ENCODE measurements at places on chromosomes 13 and 19. TPM values are rescaled to one million over a fixed set of nuclear protein-coding genes. Genes with fewer than 3 reads are reported as not detected.

NAPSA gene
- polyA plus RNA-seq = 0.40 TPM

CLIP3 gene
- 91.3 TPM for polyA plus RNA-seq

CRX gene
- polyA plus RNA-seq = not detected

KLK2 gene
- polyA plus RNA-seq = not detected

MYH14 gene
- polyA plus RNA-seq = 0.48 TPM

UBXN6 gene
- polyA plus RNA-seq = 19.3 TPM

SRRM5 gene
- polyA plus RNA-seq = 0.25 TPM

ERF gene
- polyA plus RNA-seq = 31.7 TPM

NLRP7 gene
- polyA plus RNA-seq = 0.10 TPM

TEX26 gene
- polyA plus RNA-seq = 0.45 TPM

NCR1 gene
- not detected for polyA plus RNA-seq

RASAL3 gene
- 1.5 TPM for polyA plus RNA-seq

DNA sequence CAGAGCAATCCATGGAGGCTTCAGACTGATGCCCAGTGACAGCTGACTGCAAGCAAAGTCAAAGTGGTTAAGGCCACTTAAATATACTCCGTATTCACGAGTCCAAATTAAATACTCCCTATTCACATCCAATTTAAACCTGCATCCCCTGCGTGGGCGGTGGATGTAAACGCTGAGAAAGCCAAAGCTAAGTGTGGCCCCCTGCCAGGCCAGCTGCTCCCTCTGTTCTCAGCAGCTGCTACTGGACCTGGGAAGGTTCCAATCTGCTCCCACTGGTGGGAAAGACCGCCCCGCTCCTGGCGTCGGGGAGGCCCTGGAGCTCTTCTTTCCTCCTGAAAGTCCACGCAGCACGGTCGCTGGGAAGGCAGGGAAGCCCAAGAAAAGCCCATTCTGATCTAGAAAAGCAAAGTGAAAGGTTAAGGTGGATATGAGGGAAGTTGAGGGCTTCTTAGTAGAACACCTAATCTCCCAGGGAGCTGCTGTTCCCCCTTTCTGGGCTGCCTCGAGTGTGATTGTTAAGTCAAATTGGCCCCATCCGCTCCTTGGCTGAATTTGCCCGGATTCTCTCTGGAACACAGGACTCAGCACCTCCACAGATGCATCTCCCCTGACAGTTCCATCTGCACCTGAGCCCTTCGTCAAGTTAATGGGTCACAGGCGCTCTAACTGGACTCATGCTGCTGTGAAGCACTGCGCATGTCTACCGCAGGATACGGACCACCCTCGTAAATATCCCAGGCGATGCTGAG lies 205.5 kb downstream of the USP12 start:
- peaks cover 13% of the 10 kb centered on the region for H3K4me1 ChIP-seq
- no peak overlapping the region for H3K4me3 ChIP-seq
- no peaks in the 10 kb centered on the region for H3K27me3 ChIP-seq
- no peak overlapping the region for H3K27ac ChIP-seq
- DNase-seq = peak; percentile 90

DNA sequence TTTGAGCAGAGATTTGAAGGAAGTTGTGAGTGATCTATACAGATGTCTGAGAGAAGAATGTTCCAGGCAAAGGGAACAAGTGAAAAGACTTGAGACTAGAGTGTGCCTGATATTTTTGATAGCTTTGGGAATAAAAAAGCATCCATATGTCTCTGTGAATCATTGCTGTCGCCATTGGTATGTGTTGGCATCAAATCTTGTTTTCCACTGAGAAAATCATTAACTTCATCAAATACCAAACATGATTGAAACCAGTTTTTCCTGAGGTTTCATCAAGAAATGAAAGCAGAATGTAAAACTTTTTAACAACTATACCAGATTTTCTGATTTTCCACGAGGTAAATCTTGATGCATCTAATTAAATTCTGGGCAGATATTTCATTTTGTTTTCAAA lies 862.6 kb downstream of the DIAPH3 start:
- no peak for DNase-seq
- H3K36me3 ChIP-seq = no peaks in the 10 kb centered on the region
- H3K4me3 ChIP-seq = no peak overlapping the region
- H3K4me1 ChIP-seq = no peaks in the 10 kb centered on the region

DNA sequence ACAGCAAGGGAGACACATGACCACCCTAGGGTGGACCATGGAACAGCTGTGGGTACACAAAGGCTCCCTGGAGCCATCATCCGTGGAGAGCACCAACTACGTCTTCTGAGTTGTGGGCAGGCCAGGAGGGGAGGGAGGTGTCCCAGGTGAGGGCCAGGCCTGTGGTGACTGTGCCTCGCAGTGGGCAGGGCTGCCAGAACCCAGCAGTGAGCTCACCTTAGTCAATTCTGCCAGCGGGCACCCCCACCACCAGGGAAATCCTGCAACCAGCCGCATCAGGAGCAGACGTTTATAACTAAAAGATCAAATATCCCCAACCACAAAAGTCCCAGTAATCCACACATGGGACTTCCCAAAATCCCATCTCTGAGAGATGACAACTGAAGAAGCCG lies 19.6 kb downstream of the ELL start:
- no peaks in the 10 kb centered on the region for H3K36me3 ChIP-seq
- peaks cover 43% of the 10 kb centered on the region for H3K4me1 ChIP-seq
- no peak overlapping the region for H3K27ac ChIP-seq

GRCh38 chr19:49581007-49581508 lies at the start of gene PRRG2:
Gene PRRG2, plus strand, starts transcription at chr19:49581316. Its CDS starts 1,904 bp downstream, at chr19:49583220.
- no peak for DNase-seq
- H3K4me3 ChIP-seq = peak within 1 kb of the TSS; percentile 58
- peaks cover 2% of the 10 kb centered on the region for H3K4me1 ChIP-seq

- H3K27ac ChIP-seq = no peak overlapping the region
- no peaks in the 10 kb centered on the region for H3K27me3 ChIP-seq
- no peak for DNase-seq
- H3K36me3 ChIP-seq = no peaks in the 10 kb centered on the region
Observed at GRCh38 chr13:99656844-99657381, 155.6 kb downstream of the TM9SF2 start.

- peaks cover 4% of the 10 kb centered on the region for H3K4me1 ChIP-seq
- H3K27ac ChIP-seq = no peak overlapping the region
- H3K4me3 ChIP-seq = no peak overlapping the region
- H3K27me3 ChIP-seq = no peaks in the 10 kb centered on the region
- DNase-seq = no peak
Observed at GRCh38 chr19:1955171-1956121, 14.5 kb downstream of the CSNK1G2 start.

DNA sequence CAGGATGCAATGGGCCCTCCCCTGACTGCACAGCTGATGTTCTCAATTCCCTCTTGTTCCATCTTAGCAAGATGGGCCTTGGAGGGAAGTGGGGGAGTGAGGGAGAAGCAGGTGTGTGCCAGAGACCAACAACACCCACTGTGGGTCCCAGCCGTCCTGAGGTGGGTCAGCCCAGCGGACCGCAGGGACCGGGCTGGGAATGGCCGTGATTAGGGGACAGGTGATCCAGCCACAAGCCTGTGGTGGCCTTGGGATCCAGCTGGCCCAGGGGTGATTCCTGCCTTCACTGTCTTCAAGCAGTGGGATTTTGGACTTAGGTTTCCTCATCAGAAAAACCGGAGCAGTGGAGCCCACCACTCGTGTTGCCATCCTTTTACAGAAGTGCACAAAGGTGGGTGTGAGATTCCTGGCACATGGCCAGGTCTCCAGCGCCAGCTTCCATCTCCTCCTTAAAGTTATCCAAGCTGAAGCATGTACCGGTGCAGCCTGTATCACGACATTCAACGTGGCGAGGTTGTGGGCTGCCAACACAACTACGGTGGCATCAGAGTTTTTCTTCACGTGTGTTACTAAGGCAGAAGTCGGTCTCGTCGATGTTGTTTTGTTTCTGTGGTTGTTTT lies 9.0 kb upstream of the ATP11A start:
- H3K4me3 ChIP-seq = no peak overlapping the region

DNA sequence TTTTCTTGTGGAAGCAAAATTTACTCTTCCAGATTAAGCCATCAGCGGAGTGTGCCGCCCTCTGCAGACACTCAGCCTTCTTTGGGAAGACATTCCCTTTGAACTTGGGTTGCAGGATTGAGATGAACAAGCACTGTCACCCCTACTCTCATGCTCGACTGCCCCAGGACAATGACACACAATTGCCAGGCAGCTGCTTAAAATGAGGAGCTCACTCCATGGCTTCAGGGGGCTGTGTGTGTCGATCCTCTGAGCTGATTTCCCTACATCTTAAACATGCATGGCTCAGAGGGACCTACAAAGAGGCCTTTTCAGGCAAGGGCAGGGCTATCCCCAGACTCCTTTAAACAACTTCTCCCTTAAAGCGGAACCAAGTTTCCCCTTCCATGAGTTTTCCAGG lies 107.5 kb upstream of the MBNL2 start:
- DNase-seq = no peak
- H3K27me3 ChIP-seq = no peaks in the 10 kb centered on the region
- H3K4me3 ChIP-seq = no peak overlapping the region

GRCh38 chr19:6423499-6424194 lies 964 bp downstream of the KHSRP start:
- H3K27me3 ChIP-seq = no peaks in the 10 kb centered on the region
- peak overlapping the region; percentile 24 for H3K27ac ChIP-seq
- H3K36me3 ChIP-seq = no peaks in the 10 kb centered on the region
- peaks cover 4% of the 10 kb centered on the region for H3K4me1 ChIP-seq
- DNase-seq = peak; percentile 26
- H3K4me3 ChIP-seq = peak overlapping the region; percentile 81

GRCh38 chr13:113744197-113745000 lies 14.6 kb upstream of the TMEM255B start:
- DNase-seq = no peak
- H3K4me3 ChIP-seq = no peak overlapping the region
- H3K27me3 ChIP-seq = no peaks in the 10 kb centered on the region
- no peaks in the 10 kb centered on the region for H3K36me3 ChIP-seq

GRCh38 chr19:19021115-19021514 lies 12.2 kb downstream of the SUGP2 start:
- DNase-seq = no peak
- no peaks in the 10 kb centered on the region for H3K27me3 ChIP-seq
- H3K4me1 ChIP-seq = no peaks in the 10 kb centered on the region
- no peak overlapping the region for H3K27ac ChIP-seq
- no peaks in the 10 kb centered on the region for H3K36me3 ChIP-seq

GRCh38 chr13:29507356-29507755 lies 88.1 kb downstream of the SLC7A1 start:
- H3K4me1 ChIP-seq = peaks cover 6% of the 10 kb centered on the region
- no peaks in the 10 kb centered on the region for H3K27me3 ChIP-seq
- no peak for DNase-seq
- H3K4me3 ChIP-seq = no peak overlapping the region

GRCh38 chr19:3366753-3367627 lies 607 bp downstream of the NFIC start:
- no peaks in the 10 kb centered on the region for H3K36me3 ChIP-seq
- peak; percentile 78 for DNase-seq
- H3K4me3 ChIP-seq = peak overlapping the region; percentile 88
- H3K27me3 ChIP-seq = no peaks in the 10 kb centered on the region
- H3K27ac ChIP-seq = peak overlapping the region; percentile 97

GRCh38 chr13:26041444-26041843 lies 10.4 kb downstream of the SHISA2 start:
- H3K36me3 ChIP-seq = no peaks in the 10 kb centered on the region
- no peaks in the 10 kb centered on the region for H3K4me1 ChIP-seq
- no peak overlapping the region for H3K4me3 ChIP-seq
- no peak overlapping the region for H3K27ac ChIP-seq
- DNase-seq = no peak

GRCh38 chr19:49848938-49849337 lies 2.0 kb upstream of the PTOV1 start:
- H3K27me3 ChIP-seq = no peaks in the 10 kb centered on the region
- no peaks in the 10 kb centered on the region for H3K36me3 ChIP-seq
- DNase-seq = no peak
- H3K27ac ChIP-seq = no peak overlapping the region
- H3K4me1 ChIP-seq = peaks cover 5% of the 10 kb centered on the region

DNA sequence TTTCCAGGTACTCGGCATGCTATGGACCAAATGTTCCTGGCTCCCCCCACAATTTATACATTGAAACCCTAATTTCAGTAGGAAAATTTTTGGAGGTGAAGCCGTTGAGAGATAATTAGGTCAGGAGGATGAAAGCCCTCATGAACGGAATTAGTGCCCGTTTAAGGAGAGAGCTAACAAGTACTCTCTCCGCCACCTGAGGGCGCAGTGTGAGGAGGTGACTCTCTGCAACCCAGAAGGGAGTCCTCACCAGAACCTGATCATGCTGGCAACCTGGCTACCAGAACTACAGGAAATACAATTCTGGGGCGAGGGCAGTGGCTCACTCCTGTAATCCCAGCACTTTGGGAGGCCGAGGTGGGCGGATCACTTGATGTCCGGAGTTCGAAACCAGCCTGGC lies 397.8 kb downstream of the SLITRK5 start:
- H3K36me3 ChIP-seq = no peaks in the 10 kb centered on the region
- no peaks in the 10 kb centered on the region for H3K27me3 ChIP-seq
- H3K4me1 ChIP-seq = no peaks in the 10 kb centered on the region
- no peak for DNase-seq

DNA sequence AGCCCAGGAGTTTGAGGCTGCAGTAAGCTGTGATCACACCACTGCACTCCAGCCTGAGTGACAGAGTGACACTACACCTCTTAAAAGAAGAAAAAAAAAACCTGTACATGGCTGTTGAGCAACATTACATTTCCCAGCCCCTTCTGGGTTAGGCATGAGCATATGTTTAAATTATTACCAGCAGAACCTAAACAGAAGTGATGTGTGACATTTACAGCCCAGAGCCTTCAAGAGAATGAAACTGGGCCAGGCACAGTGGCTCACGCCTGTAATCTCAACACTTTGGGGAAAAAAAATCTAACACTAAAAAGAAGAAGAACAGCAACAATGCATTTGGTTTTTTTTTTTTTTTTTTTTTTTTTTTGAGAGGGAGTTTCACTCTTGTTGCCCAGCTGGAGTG lies 38.3 kb downstream of the MRPS31 start:
- no peaks in the 10 kb centered on the region for H3K4me1 ChIP-seq
- no peaks in the 10 kb centered on the region for H3K27me3 ChIP-seq
- no peaks in the 10 kb centered on the region for H3K36me3 ChIP-seq

DNA sequence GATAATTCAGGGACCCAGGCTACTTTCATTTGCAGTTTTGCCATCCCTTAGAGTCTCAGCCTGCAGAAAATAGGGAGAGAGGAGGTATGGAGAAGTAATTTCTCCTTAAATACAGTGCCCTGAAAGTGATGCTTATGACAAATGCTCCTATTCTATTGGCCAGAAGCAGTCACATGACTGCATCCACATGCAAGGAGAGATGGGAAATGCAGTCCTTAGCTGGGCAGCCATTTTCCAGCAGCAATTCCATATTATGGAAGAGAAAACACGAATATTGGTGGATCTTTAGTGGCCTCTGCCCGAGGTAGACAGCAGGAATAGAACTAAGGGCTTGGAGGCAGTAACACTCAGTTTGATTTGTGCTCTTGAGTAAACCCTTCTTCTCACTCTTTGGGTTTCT lies 39.4 kb downstream of the VAV1 start:
- DNase-seq = no peak
- no peaks in the 10 kb centered on the region for H3K4me1 ChIP-seq
- no peaks in the 10 kb centered on the region for H3K27me3 ChIP-seq
- no peak overlapping the region for H3K27ac ChIP-seq
- H3K36me3 ChIP-seq = no peaks in the 10 kb centered on the region
- no peak overlapping the region for H3K4me3 ChIP-seq

- no peaks in the 10 kb centered on the region for H3K27me3 ChIP-seq
- no peak overlapping the region for H3K4me3 ChIP-seq
- no peak overlapping the region for H3K27ac ChIP-seq
- H3K4me1 ChIP-seq = no peaks in the 10 kb centered on the region
Observed at GRCh38 chr13:51326777-51327176, 12.7 kb upstream of the SERPINE3 start.

Measured in ovary (tissue), 10 donors.